ENCODE measurements at places on chromosomes 7 and 10.

GRCh38 chr7:142131439-142132185, 20.1 kb downstream of the MGAM2 start:
- DNase-seq, result peak; percentile 12

DNA sequence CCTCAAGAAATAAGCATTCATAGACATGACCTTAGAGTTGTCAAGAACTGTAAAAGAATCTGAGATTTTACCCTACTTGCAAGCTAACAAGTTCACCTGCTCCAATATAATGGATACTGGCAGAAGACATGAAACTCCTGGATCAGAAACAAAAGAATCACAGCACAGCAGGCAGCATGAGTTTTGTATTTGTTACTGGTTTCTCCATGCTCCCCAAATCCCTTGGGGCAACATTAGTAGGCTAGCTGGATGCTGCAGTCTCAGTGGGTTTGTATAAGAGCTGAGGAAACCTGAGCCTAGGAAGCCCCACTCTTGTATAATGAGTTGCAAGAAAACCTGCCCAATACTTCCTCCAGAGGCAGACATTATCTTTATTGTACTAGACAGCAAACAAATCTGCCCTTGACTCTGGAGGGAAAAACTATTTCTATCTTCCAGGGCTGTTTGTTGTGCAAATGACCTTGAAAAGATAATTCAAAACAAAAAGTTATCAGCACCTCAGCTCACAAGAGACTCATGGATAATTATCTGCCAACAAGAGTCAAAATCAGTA, 64.8 kb downstream of the ABLIM1 start:
- no peak for DNase-seq

DNA sequence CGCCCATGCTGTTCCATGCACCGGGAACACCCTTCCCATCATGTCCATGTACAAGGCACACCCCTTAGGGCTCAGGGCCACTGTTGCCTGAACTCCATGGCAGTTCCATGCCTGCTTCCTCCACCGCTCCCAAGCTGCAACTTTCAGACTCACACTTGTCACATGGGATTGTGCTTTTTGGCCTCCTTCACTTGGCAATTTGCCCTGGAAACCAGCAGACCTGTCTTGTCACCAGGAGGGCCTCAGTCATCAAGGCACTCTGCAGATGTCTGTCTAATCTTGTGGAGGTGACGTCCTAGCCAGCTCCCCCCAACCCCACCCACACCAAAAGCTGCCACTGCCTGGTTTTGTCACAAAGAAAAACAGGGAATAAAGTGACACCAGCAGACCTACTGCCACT, 47.5 kb downstream of the CARD11 start:
- DNase-seq, result no peak

DNA sequence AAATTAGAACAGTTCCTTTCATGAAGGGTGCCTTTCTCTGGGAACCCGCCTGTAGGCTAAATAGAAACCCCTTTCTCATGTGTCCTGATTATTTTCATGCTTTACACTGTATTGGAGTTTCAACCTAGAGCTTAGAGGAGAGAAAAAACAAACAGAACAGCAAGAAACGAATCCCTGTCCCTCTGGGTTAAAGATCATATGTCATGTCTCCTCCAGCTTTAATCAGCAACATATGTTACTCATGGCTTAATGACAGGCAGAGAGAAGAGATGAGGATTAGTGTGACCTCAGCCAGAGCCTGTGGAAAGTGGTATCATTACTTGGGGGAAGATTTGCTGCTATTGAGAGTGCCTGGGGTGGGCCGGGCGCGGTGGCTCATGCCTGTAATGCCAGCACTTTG, 32.1 kb downstream of the CRCP start:
- peak; percentile 65 for DNase-seq

GRCh38 chr7:82430500-82431465, 12.8 kb downstream of the CACNA2D1 start:
- no peak for DNase-seq

DNA sequence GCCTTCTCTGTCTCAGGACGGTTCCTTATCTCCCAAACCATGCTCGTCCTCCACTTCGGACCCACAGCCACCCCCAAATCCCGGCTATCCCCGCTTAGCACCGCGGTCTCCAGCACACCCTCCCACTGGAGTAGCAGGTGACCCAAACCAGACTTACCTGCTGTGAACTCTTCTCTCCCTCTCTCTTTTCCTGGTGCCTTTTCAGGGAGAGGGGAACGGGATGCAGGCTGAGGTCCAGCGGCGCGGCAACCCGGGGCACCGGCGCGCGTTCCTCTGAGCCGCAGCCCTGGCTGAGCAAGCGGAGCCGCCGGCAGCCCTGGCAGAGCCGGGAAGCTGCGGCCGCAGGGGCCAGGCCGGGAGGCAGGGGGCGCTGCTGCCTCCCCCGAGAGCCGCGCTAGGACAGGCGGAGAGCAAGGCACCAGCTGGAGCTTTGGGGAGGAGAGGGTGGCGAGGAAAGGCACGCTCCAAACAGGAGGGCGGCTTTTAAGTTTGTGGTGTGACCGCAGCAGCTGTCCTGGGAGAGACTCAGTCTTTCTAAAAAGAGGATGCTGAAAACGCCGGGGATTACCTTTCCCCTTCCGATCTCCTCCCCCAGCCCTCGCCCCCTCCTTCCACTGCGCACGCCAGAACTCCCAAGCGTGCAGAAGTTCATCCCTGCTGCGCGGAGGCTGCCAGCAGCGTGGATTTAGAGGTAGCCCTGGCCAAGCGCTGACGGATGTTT, at the start of gene SEMA3D:
SEMA3D (minus strand) TSS at position 536 of the 721 bp plus-strand sequence. CDS start 65,165 bp downstream, outside the sequence.
- DNase-seq, result peak; percentile 83

DNA sequence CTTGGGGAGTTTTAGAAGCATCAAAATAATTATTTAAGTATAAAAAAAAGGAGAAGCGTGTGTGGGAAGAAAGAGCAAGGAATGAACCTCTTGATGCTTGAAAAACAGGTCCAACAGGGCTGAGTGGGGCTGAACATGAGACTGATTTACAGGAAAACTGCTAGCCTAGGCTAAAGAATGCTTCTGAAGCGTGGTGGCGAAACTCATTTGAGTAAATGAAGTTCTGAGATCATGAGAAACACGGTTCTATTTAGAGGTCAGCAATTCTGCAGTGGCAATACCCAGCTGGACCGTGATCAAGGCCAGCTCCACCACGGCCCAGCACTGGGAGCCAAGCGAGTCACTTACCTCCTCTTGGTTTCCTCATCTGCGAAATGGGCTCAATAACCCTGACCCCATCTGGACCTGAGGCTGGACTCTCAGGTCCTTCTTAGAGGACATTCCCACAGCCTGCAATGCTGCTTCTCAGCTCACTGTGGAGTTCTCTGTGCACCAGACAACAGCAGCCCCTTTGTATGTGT, 140.1 kb upstream of the ADAM12 start:
- DNase-seq, result no peak

- DNase-seq, result no peak
Observed at GRCh38 chr7:135659159-135659846, 3.0 kb upstream of the STMP1 start.

GRCh38 chr10:21364196-21365114, 161.0 kb downstream of the SKIDA1 start:
- no peak for DNase-seq

Data from SK-N-DZ (cell line).